ENCODE measurements at places on chromosomes 16 and 17.

GRCh38 chr16:10938796-10939648, 3.2 kb downstream of the DEXI start:
- DNase-seq: no peak

GRCh38 chr17:36784633-36785032, 152.6 kb upstream of the LHX1 start:
- no peak for DNase-seq

DNA sequence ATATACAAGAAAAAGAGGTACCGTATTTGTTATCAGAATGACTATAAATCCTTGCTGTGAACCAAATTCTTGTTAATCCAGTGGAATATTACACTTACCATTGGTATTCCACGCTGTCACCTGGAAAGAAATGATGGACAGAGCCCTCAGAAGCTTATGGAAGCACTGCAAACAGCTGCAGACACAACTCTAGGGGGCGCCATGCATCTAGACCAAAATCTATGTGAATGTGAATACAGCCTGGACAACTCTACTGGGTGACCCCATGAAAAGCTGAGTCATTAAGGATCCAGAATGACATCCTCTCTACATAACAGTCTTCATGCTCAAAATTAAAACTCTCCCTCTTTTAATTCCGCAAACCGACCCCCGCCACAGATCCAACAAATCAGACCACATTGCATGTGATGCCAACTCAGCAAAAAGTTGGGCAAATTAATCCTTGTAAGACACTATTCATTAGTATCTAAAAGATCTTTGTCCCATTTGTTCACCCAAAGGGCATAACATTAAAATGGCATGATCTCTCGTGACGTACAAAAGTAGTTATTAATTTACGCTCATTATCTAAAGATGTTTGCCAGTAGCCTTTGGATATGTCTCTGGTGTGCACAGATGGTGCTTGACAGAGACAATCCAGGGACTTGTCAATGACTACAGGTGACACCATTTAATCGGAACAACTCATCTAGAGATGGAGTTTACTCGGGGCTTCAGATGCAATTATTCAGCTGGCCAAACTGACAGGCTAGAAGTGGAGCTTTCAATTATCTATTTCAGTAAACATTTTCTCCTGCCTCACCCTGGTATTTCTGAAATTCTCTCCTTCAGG, 552.7 kb upstream of the PSMD7 start:
- DNase-seq: no peak

DNA sequence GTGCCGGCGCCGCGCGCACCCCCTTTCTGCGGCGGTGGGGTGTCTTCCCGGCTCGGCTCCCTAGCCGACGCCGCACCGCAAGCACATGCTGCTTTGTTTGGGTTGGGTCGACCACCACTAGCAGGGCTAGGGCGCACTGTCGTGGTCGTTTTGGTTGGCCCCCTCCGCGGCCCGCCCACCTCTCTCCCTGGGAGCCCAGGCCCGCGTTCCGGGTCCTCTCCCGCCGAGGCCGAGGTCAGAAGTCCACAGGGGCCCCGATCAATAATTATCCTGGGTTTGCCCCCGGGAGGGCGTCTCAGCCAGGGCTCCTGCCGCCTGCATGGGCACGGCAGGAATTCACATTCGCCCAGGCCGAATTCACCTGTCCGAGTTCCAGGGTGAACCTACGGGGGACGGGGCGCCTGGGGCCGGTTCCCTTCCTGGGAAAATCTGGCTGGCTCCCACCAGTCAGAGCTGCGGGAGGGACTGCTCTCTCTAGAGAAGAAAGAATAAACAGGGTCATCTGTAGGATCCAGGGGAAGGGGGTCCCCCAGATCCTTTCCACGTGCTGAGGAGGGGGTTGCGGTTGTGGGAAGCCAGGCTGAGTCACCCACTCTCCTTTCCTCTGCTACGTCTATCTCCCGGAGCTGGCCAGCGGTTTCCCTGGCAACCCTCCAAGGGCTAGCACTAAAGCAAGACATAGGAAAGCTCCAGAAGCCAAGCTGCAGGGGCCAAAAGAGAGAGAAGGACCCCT, 584 bp upstream of the STAT5B start:
- DNase-seq: peak; percentile 77

GRCh38 chr16:71216714-71217113, 13.8 kb downstream of the HYDIN start:
- DNase-seq: no peak

DNA sequence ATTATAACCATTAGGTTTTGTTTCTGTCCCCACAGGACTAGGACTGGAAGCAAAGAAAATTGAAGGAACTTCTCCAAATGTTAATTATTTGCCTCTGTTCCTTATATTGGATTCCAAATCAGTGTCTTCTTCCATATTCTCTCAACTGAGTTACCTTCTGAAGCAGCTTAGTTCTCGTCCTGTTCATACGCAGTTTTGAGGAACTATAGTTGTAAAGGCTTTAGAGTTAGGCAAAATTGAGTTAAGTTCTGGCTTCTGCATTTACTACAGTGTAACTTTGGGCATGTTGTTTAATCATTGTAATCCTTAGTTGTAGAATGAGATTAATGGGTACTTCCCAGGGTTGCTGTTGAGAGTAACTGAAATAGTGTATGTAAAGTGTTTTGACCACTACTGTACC, 11.2 kb downstream of the CBFB start:
- DNase-seq: no peak

GRCh38 chr17:67546578-67547527, 169.8 kb downstream of the PITPNC1 start:
- peak; percentile 93 for DNase-seq

DNA sequence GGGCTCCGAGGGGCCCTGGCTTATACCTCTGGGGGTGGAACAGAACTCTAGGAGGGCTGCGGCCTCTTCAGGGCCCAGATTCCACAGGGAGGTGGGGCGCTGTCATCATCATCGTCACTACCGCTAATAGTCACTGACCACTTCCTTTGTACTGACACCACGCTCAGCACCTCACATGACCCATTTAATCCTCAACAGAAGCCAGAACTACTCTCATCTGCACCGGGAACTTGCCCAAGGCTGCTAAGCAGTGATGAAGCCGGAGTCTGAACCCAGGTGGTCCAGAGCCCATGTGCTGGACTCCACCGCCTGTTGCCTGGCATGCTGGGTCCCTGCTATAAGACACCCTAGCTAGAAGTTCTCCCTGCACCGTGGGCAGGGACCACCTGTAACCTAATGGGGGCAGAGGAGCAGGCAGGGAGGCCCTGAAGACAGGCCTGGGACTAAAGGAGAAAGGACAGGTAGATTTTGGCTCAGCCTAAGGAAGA, 12.0 kb downstream of the UNC13D start:
- DNase-seq: peak; percentile 35

DNA sequence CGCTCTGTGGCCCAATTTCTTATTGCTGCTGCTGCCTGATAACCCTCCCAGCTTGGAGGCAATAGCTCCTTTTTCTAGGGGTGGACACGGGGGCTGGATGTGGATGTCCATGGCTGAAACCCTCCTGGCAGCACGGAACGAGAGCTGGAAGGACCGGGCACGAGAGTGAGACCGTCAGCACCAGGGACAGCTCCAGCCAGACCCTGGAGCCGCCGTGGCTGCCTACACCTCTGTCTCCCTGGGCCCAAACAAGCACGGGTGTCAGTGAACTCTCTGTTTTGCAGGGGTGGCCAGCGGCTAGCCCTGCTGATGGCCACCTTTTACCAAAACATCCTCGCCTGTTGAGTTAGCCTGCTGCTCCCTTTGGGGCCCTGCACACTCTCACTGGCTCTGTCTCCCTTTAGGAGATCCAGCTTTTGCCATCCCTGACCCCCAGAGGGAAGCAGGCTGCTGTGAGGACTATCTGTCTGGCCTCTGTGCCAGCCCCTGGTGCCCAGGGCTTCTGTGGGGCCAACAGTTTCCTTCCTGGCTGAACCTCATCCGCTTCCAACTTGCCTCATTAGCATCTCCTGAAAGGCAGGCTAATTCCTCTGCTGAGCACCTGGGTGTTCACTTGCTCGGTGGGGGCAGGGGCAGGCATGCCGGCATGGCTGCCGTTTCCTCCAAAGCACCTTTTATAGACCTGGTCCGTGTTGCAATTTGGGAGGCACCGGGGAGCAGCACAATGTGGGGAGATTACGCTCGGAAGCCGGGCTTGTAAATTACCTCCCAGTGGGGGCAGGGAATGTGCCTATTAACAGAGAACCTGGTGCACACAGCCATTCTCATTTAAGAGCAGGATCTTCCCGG, 118.1 kb downstream of the ENGASE start:
- DNase-seq: peak; percentile 60

GRCh38 chr17:74768069-74768762, 7.9 kb downstream of the NAT9 start:
- DNase-seq: peak; percentile 71

GRCh38 chr17:6775871-6776405, at the start of gene FBXO39:
Gene FBXO39 (plus strand): TSS chr17:6776215. CDS start chr17:6779869, 3,654 bp downstream.
- DNase-seq: no peak

GRCh38 chr16:66933776-66934137, 445 bp downstream of the CIAO2B start:
- DNase-seq: no peak

DNA sequence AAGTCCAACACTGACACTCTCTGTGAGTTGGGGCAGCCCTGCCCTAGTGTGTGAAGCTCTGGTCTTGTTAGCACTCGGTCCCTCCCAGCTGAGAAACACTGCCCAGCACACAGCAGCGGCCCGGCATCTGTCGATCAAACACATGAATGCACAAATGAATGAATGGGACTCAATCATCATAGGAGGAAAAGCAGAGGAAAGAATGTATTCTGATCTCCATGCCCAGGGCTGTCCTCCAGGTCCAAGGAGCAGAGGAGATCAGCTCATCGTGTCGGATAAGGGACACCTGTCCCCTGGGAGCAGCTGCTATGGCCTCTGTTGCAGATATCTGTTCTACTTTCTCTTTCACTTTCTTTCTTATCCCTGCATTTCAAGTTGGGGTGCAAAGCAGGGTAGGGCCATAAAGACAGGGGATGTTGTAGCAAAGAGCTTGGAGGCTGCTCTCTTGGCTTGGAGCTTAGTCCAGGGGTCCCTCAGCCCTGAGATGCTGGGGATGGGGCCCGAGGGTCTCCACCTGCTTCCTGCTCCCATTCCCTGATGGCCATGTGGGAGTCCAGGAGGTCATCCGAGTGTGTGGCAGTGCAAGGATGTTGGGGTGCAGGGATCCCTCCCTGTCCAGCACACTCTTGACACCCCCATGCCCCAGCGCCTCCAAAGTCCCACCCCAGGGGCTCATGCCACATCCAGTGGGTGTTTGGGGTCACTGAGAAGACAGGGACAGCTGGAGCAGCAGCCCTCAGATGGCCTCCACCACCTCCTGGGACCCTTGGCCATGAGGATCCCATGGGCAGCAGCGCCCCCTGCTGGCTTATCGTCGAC, 88.2 kb downstream of the IRF8 start:
- peak; percentile 19 for DNase-seq

DNA sequence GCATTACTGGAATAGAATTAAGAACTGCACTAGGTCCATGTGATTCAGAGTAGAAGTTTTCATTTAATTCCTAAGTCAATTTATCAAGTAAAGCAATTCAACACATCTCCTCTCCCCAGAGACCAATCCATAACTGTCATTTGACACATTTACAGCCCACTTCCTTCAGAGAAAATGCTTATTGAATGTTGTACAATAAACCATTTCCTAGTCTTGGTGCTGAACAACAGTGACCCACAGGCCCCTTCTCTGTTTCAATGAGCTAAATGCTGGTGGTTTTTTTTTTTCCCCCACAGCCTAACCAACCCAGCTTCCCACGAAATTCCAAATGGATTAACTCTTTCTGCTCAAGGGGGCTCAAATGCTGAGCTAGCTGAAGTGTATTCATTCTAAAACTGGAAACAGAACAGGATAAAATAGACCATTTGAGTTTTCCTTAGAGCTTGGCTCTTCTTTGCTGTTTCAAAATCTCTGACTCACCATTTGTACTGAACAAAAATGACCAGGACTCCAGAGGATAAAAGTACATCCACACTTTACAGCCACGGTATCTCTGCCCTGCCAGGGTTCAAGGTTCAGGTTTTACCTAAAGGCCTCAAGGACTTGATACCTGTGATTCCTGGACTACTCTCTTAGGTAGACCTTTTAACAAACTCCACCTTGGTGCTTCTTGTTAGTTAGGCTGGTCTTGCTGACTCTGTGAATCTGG, 62.3 kb downstream of the TMEM100 start:
- DNase-seq: no peak

DNA sequence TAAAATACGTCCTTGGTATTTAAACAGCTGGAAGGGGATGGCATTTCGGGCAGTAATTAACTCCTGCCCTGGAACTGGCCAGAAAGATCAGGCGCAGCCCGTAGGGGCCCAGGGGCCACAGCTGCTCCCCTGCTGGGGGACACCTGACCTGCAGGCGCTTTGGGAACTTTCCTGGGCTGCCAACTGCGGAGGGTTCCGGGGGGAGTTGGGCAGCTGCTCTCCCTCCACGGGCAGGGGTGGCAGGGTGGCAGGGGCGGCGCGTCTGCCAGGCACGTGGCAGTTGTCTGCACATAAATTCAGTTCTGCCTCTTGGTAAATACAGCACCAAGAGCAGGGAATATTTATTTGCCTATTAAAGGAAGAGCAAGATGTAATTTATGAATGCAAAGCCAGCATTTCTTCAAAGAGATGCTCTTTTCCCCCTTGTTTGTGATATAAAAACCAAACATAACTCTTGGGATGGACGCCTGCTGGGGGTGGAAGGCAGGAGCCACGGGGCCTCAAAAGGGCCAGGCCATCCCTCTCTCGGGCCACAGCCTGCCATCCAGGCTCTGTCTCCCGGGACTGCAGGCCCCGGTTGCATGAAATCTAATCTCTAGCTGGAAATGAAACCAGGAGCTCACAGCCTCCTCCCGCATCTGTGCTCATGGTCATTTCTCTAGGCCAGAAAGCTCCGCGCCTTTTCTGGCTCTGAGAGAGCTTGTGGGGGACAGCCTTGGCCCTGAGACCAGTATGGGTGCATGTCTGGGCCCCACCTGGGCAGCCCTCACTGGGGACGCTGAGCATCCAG, 29.9 kb upstream of the CHMP6 start:
- DNase-seq: no peak
